Stimulated activated CD4-positive, alpha-beta T cell treated with anti-CD3 and anti-CD28 coated beads, Interleukin-1b, Interleukin-23, amount 100 ng/mL, for 24 hours (primary cell): ENCODE measurements at places on chromosomes 16 and 17.
A peak's percentile ranks its signal among the peaks of the same experiment; 100 is the strongest.

DNA sequence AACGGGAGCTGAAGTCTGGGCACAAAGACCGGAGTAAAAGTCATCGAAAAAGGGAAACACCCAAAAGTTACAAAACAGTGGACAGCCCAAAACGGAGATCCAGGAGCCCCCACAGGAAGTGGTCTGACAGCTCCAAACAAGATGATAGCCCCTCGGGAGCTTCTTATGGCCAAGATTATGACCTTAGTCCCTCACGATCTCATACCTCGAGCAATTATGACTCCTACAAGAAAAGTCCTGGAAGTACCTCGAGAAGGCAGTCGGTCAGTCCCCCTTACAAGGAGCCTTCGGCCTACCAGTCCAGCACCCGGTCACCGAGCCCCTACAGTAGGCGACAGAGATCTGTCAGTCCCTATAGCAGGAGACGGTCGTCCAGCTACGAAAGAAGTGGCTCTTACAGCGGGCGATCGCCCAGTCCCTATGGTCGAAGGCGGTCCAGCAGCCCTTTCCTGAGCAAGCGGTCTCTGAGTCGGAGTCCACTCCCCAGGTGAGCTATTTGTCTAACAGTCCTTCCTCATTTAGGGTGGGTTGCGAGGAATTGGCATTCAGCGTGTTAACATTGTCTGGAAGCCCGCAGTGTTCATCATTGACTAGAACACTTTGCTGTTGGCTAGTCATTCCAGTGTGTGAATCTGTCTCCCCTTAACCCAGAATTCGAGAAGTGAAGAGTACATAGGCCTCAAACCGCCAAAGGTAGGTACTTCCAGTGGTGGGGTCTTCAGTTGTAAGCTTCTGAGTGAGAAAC, 1.5 kb downstream of the CDK12 start:
- DNase-seq: no peak

GRCh38 chr17:45020354-45021138, 30.9 kb downstream of the DCAKD start:
- DNase-seq: no peak

DNA sequence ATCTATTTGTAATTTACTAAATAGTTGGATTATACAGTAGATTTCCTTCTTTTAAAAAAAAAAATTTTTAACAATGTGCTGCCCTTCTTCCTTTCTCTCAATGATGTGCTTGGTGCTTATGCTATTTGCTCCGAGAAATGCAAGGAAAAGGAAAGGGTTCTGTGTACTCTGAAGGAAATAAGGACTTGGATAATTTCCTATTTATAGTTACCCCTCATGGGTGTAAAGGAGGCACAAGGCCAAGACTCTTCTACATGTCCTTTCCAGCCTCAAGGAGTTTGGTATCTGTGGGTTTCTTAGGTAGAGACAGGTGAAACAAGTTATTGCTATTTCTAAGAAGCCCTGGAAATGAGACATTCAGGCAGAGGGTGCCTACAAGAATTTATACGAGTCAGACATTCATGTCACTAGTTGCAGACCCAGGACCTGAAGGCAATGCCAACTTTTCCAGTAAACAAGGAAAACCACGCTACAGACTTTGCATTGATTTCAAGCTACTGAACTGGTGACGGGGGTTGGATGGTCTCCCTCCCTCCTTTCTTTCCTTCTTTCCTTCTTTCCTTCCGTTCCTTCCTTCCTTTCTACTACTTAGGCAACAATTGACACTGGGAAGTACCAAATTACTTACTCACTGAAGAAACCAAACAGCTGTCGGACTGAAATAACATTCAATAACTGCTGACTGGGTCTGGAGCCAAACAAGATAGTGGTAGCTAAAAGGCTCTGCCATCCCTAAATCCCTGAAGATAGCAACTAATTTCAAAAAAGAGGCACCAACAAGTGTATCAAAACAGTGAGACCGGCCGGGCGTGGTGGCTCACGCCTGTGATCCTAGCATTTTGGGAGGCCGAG, 33.8 kb upstream of the GHDC start:
- DNase-seq: no peak

DNA sequence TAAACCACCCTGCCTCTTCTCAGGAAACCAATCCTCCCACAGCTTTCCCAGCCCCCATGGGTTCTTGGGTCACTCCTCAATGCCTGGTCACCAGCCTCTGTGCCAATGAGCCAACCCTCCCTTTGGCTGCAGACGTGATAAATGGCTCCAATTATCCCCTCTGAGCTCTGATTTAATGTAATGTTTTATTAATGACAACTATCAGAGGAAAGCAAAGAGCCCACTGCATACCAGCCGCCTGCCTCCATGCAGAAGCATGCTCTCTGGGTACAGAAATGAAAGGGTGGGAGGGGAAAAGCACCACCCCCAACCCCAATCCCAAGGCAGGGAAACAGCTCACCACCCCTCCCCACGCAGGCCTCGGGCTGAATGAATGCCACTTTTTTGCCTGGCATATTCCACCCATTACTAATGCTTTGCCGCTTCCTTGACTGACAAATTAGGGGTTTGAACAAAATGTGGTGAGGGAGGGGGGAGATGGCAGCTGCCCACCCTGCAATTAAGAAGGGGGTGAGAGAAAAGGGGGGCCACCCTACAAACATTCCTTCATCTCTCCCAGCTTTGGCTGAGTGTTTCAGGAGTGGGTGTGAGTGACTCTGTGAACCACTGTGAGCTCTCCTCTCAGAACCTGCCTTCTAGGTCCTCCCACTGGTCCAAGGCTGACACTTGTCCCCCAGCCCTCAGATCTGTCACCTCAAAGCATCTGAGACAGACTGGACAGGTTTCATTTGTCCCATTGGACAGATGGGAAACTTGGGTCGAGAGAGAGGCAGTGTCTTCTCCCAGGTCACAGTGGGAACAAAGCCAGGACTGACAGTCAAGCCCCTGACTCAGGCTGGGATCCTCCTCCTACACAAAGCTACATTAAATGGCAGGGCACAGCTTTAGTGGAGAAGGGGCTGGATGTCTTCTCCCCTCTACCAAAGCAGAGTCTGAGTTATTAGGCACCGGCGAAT, 161.5 kb downstream of the TMEM132E start:
- no peak for DNase-seq

DNA sequence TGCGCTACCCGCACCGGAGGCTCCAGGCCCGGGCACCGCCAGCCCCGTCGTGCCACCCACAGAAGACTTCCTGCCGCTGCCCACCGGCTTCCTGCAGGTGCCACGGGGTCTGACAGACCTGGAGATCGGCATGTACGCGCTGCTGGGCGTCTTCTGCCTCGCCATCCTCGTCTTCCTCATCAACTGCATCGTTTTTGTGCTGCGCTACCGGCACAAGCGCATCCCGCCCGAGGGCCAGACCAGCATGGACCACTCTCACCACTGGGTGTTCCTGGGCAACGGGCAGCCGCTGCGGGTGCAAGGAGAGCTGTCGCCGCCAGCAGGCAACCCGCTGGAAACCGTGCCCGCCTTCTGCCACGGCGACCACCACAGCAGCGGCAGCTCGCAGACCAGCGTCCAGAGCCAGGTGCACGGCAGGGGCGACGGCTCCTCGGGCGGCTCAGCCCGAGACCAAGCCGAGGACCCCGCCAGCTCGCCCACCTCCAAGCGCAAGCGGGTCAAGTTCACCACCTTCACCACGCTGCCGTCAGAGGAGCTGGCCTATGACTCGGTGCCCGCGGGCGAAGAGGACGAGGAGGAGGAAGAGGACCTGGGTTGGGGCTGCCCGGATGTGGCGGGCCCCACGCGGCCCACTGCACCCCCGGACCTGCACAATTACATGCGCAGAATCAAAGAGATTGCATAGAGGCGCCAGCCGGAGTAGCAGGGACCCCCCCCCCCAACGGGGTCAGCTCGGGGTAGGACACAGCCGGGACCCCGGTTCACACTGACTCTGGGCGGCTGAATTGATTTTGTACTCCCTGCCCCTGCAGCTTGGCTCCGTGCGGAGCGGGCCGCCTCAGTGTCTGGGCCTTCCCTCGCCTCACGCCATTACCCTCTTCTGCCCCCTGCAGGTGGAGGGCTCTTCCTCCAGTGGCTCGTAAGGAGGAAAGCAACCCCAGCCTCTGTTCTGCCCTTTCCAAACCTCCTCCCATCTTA, 58.5 kb downstream of the TMEM132E start:
- DNase-seq: peak; percentile 67

DNA sequence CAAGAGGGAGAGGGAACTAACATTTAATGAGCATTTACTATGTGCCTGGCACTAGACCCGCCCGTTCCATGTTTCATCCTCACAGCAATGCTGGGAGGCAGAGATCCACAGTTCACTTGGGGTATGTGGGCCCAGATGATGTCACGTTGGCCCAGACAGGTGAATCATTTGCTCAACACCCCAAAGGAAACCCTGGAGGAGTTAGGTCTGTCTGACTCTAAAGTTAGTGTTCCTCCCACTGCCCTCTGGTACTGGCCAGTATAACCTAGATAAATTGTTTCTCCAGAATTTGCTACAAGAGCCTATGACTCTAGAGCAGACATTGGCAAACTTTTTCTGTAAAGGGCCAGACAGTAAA, 164.6 kb downstream of the VPS53 start:
- DNase-seq: no peak

GRCh38 chr16:31441956-31442355, 633 bp downstream of the ZNF843 start:
- DNase-seq: no peak

DNA sequence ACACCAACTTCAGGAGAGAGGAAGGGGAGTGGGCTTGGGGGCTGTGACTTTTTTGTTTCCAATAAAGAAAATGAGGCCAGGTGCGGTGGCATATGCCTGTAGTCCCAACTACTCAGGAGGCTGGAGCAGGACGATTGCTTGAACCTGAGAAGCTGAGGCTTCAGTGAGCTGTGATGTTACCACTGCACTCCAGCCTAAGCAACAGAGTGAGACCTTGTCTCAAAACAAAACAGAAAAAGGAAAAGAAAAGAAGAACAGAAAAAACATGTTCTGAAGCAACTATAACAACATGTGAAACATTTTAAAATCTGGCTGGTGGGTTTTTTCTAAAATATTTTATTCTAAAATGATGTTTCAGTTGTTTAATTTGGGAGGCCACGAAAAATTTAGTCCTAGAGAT, 554.0 kb upstream of the ZFHX3 start:
- no peak for DNase-seq

- no peak for DNase-seq
These were observed 21.8 kb downstream of the FBXO39 start for GRCh38 chr17:6797718-6798351.

DNA sequence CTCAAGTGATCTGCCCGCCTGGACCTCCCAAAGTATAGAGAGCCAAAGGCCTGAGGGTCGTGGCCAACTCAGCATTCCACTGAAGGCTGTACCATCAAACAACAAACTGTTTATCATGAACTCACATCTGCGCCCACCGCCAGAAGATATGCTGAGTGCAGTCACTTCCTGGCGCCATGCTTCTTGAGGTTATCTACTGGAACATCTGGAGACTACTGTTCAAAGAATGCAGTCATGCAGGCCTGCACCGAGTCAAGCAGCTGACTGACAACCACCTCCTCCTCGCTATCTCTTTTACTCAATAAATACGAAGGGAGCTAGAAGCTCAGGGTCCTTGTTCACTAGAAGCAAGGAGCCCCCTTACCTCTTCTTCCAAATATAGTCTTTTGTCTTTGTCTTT, 473.9 kb upstream of the EEF2KMT start:
- DNase-seq: no peak

- DNase-seq: no peak
These were observed 2.7 kb upstream of the HOXB9 start for GRCh38 chr17:48628649-48629410.

DNA sequence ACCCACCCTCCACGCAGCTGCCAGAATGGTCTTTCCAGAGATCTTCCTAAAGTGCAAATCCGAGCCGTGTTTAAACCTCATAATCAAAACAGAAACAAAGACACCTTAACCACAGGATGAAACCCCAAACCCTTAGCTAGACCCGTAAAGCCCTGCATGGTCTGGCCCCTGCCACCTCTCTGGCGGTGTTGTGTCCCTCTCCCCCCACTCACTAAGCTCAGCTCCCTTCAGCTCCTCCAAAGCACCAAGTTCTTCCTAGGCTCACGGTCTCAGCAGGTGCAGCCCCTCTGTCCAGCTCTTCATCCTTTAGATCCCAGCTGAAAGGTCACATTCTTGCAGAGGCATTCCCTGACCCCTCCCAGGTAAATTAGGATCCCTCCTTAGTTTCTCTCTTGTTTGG, 4.4 kb upstream of the NXPH3 start:
- no peak for DNase-seq

DNA sequence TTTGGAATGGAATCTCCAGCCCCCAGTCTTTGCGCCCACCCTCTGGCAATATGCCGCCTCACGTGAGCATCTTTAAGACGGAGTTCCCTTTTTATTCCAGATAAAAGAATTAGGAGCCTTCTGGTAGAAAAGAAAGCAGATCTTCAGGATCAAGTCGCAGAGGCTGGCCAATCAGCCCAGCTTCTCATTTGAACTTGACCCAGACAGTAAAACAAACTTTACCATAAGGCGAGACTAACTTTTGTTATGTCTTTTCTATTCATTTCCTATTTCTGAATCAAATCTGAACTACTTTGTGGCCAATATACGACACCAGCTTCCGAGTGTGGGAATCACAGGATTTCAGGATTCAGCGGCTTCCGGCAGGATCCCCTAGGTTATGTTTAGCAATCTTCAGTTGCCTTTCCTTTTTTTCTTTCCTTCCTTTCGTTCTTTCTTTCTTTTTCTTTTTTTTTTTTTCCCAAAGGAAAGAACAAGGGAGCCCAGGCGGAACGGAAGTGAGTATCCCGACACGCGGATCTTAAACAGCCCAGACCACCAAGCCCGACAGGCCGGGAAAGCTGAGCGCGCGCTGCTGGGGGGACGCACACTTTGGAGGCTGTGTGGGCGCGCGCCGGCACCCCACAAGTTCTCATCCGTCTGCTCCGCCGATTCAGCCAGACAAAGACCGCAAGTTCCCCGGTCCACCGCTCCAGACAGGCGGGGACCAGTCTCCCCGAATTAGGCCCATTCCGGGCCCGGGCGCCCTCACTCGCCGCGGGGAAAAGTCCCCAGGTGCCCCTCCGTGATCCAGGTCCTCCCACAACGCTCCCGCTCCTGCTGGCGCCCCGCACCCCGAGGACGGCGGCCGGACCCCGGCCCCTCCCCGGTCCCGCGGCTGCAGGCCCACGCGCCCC, 633 bp downstream of the TBC1D16 start:
- no peak for DNase-seq

GRCh38 chr17:72560303-72561247, 439.8 kb downstream of the SOX9 start:
- no peak for DNase-seq

GRCh38 chr17:72192800-72193192, 72.0 kb downstream of the SOX9 start:
- DNase-seq: no peak

DNA sequence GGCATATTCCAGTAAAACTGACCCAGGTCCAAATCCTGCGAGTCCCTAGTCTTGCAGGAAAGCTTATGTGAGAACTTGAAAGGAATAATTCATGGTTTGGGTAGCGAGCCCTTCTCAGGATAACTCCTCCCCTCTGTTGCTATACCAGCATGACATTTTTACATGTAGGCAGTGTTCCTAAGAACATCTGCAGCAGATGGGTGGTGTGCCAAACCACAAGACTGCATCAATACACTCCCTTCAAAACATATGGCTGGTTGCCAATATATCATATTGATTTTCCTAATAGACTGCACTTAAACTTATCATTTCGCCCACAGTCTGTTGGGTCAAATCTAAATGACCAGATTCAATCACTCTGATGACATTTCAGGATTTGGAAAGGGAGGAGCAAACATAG, 19.9 kb downstream of the PSME3IP1 start:
- DNase-seq: no peak

GRCh38 chr17:57801044-57801711, 48.7 kb downstream of the MRPS23 start:
- DNase-seq: no peak
